AG09319 (cell line): ENCODE measurements at places on chromosomes 11 and 22.

- no peak for DNase-seq
Measured at GRCh38 chr11:70546191-70546940, 148.0 kb downstream of the CTTN start.

DNA sequence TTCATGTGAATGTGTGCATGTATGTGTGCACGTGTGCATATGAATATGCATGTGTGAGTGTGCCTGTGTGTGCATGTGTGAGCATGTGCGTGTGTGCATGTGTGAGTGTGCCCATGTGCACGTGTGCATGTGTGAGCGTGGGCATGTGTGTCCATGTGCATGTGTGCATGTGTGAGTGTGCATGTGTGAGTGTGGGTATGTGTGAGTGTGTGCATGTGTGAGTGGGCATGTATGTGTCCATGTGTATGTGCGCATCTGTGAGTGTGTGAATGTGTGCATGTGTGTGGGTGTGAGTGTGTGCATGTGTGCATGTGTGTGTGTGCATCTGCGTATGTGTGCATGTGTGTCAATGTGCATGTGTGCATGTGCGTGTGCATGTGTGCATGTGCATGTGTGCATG is 94.7 kb downstream of the ST3GAL4 start:
- DNase-seq = no peak

- no peak for DNase-seq
Measured at GRCh38 chr11:66218846-66219620, 49.4 kb upstream of the RAB1B start.

DNA sequence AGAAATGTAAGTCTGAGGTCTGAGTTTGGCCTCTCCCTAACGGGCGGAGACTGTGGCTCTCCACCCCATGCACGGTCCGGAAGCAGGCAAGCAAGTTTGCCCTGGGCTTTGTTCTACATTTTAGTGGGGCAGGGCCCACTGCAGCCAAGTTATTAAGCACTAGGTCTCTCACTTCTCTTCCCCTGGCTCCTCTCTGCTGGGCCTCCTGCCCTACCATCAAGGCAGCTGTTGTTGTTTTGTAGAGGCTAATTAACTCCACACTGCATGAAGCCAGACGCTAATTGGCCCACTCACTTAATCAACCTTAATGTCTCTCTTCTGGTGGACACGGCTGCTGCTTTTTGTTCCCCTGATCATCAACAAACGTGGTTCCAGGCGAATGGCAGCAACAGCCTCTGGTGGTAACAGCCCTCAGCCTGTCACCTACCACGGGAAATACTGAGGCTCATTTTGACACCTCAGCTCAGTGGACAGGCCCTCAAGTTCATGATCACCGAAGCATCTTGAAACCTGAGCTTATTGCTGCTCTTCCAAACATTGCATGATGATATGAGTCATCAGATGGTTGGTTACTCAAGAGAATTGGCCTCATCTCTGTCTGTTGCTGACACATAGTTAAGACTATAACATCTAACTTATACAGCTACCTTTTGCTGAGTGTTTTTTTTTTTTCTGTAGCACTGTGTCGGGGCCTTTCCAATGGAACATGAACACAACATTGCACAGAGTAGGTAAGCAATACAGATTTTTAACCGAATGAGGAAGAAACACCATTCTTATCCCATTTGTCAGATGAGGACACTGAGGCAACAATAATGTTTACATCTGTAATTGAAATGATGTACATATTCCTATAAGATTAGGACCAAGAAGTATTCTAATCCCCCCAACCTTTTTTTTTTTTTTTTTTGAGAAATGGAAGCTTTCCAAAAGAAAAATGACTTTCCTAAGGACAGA is 20.8 kb upstream of the LMO2 start:
- DNase-seq = peak; percentile 51

DNA sequence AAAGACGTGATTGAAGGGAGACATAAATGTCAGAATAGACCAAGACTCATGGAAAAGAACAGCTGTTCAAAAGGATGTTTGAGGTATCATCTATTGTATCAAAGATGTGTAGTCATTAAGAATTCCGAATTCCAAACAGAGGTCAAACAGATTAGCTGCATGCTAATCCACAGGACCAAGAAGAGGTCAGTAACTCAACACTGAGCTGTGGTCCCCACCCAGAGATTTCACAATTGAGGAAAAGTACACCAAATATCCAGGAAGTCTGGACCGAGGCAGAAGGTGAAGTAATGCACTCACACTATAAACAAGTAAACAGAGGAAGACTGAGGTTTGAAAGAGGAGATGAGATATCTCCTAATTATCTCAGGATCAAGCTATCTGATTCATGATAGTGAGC is 29.6 kb upstream of the OR5P2 start:
- DNase-seq = no peak

- no peak for DNase-seq
Measured at GRCh38 chr11:17697175-17697949, 22.0 kb upstream of the MYOD1 start.

- no peak for DNase-seq
Measured at GRCh38 chr11:64251016-64251752, at the start of gene PLCB3. Gene PLCB3 (plus strand): TSS chr11:64251530. CDS start chr11:64251650, 120 bp downstream.

- DNase-seq = no peak
Measured at GRCh38 chr11:1668911-1669473, 28.0 kb upstream of the KRTAP5-6 start.

DNA sequence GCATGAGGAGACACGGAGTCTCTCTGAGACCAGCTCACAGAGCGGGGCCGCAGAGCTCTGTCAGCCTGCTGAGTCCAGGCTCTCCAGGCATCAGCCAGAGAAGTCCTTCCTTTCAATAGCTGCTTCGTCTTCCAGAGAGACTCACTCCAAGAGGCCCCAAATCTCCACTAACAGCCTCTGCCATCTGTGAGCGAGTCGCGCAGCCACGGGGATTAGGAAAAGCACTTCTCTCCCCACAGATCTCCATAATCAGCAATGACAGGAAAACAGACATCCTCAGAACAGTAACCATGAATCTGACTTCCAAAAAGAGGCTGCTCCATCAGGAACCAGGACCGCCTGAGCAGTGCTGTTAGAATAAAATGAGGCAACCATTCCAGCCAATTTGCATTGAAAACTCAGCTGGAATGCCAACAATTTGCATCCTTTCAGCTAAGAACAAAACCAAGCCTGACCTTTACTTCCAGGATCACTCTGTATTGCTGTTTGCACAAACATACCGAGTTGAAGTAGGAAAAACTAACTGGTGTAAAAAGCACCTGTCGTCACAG is 65.4 kb downstream of the SMCO4 start:
- DNase-seq = no peak
